Stimulated activated naive CD4-positive, alpha-beta T cell treated with Interleukin-2 at 50 U/mL for 16 hours (primary cell): ENCODE measurements at places on chromosomes 2 and 18.

GRCh38 chr18:44779753-44780292 is 99.1 kb downstream of the SETBP1 start:
- no peak for DNase-seq

DNA sequence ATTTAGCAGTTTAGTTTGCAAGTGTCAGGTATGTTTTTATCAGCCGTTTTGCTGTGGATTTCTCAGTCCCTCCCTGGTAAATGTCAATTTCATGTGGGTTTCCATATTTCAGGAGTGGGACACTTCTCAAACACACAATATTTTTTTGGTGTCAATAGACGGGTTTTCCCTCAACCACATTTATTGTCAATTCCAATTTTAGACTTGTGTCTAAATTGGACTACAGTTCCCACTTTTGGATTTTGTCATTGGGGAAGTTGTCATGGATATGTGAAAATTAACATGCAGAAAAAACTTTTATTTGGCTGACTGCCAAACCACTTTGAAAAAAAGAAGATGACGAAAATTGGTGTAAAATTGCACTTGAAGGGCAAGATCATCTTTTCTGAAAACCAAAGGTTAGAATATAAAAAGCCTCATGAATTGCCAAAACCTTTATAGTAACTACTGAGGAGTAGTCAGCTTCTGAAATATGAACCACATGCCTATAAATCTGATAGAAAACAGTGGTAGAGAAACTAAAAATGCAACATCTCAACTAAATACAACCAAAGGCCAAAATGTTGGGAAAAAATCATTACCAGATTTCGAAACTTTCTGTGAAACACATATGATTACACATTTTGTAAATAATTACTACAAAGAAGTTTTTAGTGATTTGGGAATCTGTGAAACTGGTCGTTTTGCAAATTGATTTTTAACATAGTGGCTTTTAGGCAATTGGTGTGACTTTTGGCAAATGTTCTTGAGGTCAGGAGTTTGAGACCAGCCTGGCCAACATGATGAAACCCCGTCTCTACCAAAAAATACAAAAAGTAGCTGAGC is 106.4 kb downstream of the BCL2L11 start:
- DNase-seq, result no peak

DNA sequence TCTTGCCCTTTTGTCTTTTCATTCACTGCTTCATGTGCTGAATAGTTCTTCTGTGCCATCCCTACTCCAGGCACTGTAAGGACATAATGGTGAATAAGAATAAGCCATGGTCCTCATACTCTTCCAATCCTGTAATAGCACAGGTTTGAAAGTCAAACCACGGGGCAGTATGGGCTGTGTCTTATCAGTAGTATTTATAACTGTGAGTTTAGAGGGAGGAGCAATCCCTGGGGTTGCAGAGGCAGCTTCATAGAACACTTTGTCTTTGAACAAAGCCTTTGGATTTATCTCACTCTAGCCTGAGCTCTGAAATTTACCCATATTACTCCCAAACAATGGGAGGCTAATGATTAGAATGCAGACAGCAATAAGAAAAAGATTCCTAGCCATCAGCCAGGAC is 30.2 kb upstream of the ALK start:
- no peak for DNase-seq

DNA sequence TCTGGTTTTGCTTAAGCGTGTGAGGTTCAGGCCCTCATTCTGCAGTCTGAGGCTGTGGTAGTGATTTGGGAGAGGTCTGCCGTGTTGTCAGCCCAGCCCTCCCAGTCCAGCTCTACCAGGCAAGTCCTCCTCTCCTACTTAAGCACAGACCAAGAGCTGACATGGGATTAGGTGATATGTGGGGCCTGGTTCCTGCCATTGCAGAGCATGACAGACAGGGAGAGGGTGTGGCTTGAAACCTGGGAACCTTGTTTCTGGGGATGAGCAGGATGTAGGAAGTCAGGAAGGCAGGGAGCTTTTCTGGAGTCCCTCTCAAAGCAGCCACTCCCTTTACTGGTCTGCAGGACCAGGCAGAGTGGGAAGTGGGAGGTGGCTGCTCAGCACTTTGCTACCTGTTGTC is 38.6 kb downstream of the PTPRM start:
- no peak for DNase-seq

DNA sequence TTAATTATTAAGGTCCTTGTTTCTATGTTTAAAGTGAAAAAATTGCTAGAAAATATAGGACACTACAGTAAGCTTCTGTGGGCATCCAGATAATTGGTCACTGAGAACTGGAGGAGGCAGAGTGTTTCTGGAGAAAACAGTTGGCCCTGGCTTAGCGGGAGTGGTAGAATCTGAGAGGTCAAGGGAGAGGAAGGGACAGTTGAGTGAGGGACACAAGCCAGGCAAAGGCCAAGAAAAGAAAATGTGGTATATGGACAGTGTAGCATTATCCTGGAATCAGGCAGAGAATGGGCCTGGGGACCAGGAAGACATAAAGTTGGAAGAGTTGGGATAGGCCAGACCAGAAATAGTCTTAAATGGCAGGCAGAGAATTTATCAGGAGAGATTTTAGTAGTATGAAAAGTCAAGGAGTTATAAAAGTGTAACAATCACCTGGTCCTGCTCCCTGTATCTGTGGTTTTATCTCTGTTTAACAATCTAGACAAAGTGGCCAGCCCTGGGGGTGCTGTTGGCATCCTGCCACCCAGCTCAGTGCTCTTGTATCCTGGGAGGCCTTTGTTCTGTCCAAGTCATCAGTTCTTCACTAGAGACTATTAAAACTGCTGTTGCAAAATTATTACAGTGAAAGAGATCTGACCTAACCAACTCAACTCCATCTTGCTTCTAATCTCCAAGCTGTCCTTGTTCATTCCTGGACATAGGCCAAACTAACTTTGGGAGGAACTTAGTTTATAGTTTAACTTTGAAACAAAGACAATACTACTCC is 15.4 kb upstream of the MSGN1 start:
- DNase-seq, result no peak

GRCh38 chr18:63205791-63206252 is 113.7 kb downstream of the BCL2 start:
- DNase-seq, result no peak

DNA sequence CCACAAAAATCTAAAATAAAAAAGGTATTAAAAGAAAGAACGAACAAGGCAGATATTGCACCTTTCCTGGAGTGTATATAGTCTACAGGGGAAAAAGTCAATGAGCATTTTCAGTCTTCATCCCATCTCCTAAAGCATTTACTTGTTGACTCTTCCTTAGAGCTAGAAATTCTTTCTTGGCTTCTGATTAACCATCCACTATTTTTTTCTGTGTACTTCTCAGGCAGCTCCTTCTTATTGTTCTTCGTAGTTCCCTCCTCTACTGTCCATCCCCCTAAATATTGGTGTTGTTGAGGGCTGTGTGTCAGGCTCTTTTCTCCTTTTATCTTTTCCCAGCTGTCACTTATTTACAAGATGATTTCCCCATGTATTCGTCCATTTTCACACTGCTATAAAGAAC is 3.5 kb upstream of the LAPTM4A start:
- no peak for DNase-seq

DNA sequence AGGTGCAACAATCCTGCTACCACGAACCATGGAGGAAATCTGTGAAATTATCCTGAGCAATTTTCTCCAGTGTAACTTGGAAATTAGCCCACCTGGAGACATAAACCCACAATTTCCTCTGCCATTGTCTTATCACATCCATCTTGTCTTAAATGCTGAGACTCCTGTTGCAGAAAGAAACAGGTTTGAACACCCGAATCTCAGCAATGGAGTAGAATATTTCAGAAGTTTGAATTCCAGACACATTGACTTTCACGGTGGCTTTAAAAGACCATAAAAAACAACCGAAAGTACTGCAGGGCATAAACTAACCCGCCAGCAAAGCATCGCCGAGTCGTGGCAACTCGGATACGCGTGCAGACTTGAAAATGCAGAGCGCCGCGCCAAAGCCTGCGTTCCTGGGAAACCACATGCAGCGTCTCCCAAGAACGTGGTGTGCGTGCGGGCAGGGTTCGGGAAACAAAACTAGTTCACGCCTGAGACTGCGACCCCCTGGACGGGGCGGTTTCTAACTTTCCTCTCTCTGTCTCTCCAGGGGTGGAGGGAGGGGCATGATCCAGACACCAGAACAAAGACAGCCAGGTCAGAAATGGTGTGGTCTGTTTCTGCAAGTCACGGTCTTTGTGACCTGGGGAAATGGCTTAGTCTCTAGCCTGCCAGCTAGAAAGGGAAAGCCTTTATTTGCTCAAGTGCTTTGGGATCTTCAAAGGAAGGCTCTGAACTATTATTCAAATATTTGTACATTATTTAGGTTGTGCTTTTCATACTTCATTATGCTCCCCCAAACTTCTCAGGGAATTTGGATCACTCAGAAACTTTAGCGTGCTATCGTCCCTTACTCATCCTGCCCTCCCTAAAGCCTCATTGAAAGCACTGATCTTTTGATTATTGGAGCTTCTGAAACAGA is 26.9 kb upstream of the KCTD1 start:
- DNase-seq, result no peak

DNA sequence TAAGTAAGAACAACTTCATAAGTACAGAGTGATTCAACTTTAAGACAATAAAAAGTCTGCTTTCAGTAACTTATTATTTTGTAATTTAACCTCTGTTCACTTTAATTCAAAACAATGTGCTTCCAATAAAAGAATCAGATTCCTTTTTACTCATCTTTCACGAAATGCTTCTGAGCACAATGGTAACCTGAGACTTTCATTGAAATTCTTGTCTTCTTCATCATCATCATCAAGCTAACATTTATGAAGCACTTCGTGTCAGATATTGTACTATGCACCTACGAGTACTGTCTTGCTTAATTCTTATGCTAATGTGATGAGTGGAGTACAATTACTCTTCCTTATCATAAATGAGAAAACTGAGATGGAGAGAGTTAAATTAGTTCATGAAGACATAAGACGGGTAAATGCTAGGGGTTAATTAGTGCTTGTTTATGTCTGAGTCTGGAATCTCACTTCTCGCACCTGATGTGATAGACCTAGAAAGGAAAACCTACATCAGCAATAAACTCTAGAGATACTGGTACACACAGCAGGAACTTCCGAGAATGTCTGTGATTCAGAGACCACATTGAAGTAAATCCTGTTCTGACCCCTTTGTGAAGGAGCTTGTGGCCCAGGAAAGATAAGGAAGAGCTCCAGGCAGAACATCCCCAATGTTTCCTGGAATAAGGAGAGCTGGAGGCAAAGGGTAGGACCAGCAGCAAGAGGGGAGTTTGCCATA is 227.6 kb upstream of the ETAA1 start:
- no peak for DNase-seq
